ENCODE measurements at places on chromosomes 4 and X.

DNA sequence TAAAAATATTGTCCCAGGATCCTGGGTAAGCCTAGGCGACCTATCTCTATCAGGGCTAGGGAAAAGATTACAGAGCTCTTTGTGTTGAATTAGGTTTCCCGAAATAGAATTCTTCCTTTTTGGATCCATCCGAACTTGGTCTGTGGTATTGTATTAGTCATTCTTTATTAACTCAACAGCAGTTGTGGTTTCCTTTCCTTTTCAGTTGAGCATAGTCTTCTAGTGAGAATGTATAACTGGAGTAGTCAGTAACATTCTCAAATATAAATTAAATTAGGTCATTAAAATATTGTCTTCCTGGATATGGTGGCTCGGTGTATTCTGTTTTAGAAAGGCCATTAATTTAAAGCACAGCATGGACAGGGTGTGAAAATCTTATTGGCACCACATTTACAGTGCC is 520.4 kb downstream of the NLGN4X start:
- DNase-seq: no peak

GRCh38 chr4:30952526-30953219 is 232.5 kb downstream of the PCDH7 start:
- no peak for DNase-seq

DNA sequence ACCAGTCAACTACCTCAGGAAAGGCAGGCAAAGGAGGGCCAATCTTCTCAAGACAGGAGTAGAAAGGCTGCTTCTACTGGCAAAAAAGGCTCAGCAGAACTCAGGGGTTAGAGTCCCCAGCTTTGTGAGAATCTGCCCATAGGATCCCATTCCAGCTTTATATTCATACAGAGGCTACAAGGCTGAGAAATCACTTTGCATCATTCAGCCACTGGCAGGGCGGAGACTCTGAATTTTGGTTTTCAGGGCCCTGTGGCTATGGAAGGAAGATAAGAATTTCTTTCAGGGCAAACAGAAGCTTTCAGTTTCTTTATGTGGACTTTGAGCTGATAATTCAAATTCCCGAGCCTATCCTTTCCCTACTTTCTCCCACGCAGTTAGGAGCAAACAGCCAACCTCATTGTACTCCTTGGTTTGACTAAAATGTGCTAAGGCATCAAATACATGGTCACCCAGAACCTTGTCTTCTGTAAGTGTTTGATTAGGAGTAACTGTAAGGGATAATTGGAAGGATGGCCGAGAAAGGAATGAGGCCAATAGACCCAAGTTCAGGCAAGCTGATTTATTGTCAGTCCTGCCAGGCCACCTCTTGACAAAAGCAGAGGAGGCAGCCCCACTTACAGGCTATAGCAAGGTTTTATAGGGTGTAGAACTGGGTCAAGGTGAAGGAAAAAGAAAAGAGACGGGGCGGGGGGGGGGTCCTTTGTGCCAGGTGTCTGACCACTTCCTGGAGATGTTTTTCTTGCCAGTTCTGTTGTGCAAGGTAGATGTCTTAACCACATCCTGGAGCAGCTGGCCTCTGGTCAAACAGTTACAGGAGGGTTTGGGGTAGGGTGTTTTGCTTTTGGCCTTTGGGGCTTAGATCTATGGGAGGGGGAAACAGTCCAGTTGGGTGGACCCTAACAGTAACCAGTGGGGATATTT is 165.3 kb upstream of the PPP1R2C start:
- no peak for DNase-seq

GRCh38 chrX:65644621-65645289 is 22.7 kb upstream of the MSN start:
- peak; percentile 58 for DNase-seq

DNA sequence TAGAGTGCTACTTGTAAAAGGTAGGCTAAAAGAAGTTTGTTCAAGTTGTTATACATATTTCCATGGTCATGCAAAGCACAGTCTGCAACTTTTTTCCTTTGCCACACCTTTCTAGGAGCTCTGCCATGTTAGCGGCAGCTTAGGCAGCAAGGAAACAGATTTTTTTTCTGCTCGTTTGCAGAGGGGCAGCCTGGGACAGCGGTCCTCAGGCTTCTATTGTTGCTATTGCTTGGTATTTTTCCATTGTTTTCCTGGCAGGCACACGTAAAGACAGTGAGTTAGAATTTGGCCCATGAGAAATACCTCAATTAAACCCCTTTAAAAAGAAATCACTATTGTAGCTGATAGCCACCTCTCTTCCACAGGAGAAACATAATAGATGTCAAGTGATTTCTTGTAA is 391.4 kb downstream of the SH2D1A start:
- no peak for DNase-seq

DNA sequence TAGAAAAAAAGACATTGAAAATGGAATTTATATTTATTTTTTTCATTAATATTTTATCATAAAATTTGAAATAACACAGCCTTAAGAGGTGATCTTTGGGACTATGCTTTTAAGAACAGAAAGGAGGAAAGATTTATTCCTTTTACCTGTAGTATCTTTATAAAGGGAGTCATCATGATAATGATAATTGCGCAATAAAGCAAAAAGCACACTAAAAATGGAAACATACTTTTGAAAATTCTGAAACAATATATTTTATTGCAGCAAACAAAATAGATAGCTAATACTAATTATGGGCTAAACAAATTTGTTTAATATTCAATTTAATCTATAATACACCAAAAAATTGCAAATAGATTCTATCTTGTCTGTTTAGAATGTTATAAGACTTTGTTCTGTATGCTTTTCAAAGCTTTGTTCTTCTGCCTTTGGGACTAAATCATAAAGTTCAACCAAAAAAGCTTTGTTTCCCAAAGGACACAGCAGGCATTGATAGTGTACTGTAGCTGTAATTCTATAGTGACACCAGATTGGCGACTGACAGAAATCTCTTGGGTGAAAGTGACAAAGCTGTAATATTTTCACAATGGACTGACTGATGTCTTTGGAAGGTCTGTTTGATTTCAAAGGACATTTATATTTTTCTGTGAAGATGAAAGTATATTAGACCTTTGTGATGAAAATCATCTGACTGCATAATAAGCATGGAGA is 2156.6 kb upstream of the TENM3 start:
- DNase-seq: no peak

GRCh38 chr4:3766785-3767569 is 792 bp downstream of the ADRA2C start:
- no peak for DNase-seq

DNA sequence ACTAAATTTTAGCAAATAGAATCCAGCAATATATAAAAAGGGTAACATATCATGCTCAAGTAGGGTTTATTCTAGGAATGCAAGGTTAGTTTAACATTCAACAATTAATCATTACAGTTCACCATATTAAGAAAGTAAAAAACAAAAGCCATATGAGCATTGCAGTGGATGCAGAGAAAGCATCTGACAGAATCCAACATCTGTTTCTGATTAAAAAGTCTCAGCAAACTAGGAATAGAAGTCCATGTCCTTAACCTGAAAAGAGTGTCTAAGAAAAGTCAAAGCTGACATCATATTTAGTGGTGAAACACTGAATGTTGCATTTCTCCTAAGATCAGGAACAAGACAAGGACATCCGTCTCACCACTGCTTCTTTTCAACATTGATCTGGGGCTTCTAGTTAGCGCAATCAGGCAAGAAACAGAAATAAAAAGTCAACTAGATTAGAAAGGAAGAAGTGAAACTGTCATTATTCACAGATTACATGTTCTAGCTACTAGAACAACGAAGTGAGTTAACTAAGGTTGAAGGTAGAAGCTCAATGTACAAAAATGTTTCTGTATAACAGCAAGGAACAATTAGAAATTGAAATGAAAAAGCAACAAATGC is 49.3 kb downstream of the MRPL1 start:
- DNase-seq: no peak

- no peak for DNase-seq
These were observed 337 bp downstream of the STIM2 start for GRCh38 chr4:26860922-26861433.

DNA sequence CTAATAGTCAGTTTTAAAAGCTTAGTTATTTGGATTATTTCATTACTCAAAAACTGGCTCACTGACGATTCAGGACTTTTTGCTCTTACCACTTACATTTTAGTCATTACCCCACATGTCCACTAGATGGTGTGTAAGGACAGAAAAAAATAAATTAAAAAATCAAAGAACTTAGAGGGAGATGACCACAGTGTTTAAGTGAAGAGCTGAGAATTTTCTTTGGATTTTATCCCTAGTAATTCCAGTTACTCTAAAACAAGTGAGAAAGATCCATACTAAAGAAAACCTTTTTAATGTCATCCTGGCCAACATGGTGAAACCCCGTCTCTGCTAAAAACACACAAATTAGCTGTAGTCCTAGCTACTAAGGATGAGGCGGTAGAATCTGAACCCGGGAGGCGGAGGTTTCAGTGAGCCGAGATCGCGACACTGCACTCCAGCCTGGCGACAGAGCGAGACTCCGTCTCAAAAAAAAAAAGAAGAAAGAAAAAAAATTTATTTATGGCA is 26.4 kb upstream of the TMPRSS11B start:
- DNase-seq: peak; percentile 7

- DNase-seq: no peak
These were observed 106.8 kb upstream of the NKX1-1 start for GRCh38 chr4:1512738-1513660.

GRCh38 chr4:150056569-150056968 is 21.7 kb upstream of the DCLK2 start:
- no peak for DNase-seq

DNA sequence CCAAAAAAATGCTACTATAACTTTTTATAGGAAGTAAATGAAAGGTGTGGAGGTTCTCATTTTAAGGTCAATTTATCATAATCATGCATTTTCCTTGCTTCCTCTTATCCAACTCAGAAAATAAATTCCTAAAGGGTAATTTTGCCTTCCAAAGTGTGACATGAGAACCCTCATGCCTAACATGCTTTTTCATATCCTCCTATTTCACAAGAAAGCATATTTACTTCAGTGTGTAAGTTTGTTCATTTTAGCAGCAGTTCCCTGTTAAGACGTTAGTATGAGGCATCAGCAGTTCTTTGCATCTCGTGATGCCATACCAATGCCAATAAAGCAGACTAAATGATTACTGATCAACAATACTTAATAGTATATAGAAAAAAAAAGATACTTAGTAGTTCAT is 18.4 kb downstream of the WDFY3 start:
- no peak for DNase-seq

DNA sequence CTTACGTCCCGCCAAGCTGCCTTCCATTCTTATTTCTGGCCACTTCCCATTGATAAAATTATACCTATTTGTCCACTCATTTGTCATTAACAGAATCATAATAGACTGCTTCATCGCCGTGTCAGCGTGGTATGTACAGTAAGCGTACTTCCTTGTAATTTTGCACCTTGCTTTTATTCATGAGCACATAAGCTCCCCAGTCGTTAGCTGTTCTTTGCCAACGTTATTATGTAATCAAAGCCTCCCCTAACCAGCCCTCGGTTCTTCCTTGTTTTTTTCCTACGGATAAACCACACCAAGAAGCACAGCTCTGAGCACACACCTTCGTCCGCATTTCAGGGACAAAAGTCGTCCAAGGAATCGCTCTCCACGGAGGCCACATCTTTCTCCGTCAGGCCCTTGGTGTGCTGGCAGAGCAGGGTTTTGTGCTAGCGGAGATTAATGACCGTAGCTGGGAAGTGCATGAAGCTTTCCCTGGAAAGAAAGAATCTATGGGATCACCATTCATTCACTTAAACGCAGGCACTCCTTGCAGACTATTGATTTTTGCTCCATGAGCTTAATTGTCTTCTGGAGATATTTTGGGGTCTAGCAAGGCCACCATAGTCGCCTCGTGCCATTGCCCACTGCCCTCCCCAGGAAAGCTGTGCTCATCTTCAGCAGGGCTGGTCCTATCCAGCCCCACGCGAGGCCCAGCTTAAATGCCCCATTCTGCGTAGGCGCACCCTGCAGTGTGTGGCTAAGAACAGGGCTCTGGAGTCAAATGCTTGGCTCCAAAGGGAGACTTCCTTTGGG is 200.9 kb upstream of the PSAPL1 start:
- no peak for DNase-seq

DNA sequence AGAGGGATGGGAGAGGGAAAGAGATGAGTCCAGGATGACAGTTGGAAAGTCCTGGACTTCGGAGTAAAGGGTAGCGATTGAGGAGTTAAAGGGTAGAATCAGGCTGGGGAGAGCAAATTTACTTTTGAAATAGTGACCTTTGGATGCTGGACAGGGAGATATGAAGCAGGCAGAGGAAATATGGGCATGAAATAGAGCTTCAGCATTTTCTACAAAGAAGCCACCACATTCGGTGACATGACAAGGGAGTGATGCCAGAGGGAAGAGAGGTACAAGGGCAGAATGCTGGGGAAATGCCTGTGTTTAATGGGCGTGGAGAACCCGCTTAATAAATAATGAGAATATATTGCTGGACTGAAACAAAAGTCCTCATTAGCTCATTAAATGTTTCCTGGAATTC is 92.7 kb downstream of the TBL1X start:
- no peak for DNase-seq

DNA sequence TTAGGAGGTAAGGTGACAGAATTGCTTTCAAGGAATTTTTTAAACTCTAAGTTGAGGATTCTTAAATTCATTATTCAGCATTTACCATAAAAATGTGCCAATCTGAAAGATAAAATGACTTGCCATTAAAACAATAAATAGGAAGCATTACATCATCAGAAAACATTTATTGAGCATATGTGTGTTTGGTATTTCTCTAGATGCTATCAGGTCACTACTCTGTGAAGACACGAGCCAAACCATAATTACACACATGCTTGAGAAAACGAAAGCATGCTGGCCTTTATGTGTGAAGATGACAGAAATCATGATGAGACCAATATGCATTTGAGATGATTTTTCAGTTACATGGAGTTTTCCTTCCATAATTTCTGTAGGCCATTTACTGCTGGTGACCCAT is 12.3 kb upstream of the IL21 start:
- DNase-seq: no peak

Data from pulmonary artery endothelial cell (primary cell).